ENCODE measurements at places on chromosomes 4 and X.

DNA sequence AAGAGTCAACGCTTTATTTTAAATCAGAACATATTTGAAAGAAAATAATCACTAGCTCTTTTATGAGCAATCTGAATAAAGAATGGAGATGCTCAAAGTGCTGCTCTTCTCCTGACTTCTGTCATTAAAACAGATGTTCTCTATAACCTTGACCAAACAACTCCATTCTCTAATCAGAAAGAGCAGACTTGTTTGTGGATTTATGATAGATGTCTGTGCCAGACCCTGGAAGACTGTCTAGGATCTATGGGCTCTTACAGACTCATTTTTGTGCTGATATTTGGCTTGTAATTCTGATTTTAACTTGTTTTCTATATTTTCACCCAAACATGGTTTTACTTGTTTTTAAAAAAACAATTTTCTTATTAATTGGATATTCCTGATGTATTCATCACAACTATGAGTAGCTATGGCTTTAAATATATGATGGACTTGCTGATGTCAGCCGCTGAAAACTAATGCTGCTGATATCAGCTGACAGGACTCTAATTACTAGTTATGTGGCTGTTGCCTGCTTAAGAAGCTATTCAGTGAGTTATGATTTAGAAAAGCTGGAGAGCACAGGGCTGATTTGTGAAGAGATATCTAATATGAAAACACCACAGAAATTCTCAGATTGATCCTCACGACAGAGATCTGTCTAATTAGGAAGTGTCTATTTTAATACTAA, 31.6 kb upstream of the MAML3 start:
- no peak for DNase-seq

DNA sequence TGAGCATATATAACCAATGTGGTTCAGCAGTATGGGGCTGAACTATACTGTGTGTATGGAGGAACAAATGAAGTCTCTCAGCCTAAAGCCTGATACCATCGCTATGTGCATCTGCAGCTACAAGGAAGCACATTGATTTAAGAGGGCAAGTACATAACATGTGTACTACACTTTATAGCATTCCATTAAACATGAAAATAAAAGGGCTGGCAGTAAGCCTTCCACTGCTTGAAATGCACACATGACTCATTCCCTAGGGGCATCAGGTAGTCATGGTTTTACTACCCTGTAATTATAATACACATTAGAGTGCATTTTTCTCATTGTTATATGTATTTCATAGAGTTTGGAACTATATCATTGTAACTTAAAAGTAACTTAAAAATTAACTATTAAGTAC, 51.2 kb downstream of the SMARCA1 start:
- no peak for DNase-seq

- no peak for DNase-seq
Observed at GRCh38 chr4:187075514-187075913, 351.9 kb upstream of the FAT1 start.

DNA sequence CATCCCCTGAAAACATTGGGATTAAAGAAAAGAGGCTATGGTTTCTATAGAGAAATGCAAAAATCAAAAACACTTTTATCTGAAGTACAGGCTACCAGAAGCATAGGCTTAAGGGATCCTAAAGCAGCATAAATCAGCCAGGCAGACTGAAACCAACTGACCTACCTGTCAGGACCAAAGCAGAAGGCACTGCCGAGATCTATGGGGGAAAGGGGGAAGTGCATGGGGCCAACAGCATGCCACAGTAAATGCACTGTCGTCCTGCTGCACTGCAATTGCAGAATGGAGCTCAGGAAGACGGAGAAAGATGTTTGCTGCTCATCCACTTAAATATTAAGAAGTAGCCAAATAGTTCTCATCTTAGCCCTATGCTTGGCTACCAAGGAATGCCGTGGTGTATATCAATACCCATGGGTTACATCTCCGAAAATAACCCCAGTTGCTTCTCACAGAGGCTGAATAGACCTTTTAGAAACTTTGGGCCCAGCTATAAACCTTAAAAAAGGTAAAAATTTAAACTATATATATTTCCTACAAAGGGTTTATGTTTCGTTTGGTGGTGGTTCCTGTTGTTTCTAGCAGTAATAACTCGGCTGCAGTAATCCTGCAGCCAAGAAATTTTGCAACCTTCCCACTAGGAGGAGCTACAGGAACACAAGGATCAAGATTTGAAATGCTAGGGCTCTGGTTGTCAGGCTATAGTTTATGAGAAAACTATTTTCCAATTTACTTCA, 312.2 kb upstream of the DIAPH2 start:
- DNase-seq, result no peak

DNA sequence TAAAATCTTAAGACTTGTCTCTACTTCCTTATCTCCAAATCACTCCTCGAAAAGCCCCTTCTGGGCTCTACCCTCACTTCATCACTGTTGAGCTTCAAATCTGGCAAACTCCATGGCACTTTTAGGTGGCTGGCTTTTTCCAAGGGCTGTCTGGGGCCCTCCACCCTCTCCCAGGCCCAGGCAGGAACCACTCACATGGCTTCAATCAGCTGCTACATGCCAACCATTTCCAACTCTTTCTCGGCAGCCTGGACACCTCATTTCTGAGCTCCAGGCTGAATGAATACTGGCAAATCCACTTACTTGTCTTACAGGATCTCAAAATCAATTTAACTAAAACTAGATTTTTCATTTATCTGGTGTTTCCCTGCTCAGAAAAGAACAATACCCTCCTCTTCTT, 22.0 kb downstream of the USP46 start:
- DNase-seq, result no peak

- no peak for DNase-seq
Observed at GRCh38 chr4:89876548-89876947, 18.1 kb upstream of the MMRN1 start.

- no peak for DNase-seq
Observed at GRCh38 chr4:144411700-144412099, 234.3 kb upstream of the HHIP start.

- DNase-seq, result no peak
Observed at GRCh38 chr4:148795156-148795864, 353.1 kb upstream of the NR3C2 start.

DNA sequence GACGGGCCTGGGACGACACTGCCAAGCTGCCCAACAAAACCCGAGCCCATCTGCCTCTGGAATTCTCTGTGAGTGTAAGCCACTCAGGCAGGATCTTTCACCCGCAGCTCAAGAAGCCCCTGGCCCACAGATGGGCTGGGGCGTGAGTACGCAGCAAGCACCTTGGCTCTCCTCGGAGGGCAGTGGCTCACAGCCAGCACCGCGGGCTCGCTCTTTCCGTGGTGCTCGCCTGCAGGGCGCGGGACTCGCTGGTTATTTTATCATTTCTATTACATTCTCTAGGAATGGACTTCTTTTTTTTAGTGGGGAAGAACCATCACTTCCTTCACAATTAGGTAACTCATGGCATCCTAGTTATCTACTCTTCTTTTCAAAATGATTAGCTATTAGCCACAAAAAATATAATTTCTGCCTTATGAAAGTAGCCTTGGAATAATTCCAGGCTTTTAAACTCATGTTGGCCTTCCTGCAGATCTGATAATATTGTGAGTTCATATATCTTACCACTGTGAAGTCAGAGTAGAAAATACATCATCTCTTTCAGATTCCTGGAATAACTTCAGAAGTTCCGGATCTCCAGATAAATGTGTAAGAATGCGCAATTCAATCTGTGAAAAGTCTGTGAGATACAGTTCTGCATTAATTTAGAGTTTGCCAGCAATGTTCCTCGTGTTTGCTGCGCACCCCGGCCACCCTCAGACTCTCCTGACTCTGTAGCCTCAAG, 68.6 kb downstream of the NAT8L start:
- DNase-seq, result no peak

GRCh38 chr4:86261636-86262035, 98.2 kb downstream of the MAPK10 start:
- no peak for DNase-seq

- no peak for DNase-seq
Observed at GRCh38 chr4:39525822-39526690, 1.2 kb downstream of the UGDH start.

GRCh38 chr4:78410676-78411075, 140.9 kb upstream of the ANXA3 start:
- DNase-seq, result no peak

DNA sequence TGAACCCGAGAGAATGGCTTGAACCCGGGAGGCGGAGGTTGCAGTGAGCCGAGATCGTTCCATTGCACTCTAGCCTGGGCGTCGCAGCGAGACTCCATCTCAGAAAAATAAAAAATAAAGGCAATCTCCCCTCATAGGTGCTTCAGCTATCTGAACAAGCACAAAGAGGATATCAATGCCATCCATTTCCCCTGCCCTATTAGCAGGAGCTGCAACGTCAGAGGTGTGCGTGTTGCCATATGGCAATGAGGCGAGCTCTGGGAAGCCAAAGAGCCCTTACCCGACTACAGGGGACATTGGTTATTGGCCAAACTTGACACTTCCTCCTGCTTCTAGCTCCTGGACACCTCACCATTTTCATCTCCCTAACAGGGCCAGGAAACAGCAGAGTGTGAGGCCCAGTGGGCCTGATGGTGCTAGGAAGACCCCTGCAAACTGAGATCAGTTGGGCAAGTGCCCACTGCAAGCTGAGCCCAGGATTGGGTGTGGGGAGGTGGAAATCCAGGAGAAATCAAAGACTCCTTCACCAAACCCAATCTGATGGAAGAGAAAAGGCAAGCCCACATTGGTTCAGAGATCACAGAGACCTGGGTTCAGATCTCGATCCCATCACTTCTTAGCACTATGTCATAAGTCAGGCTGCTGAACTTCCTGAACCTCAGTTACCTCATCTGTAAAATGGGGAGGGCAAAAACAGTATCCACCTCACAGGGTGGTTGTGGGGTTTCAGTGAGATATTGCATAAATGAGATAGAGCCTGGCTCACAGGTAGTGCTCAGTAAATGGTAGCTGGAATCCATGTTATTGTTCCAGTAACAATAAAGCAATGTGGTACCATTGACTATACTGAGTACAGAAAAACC, 21.2 kb downstream of the SLC25A5 start:
- no peak for DNase-seq

GRCh38 chr4:15361529-15361928, 66.3 kb upstream of the C1QTNF7 start:
- DNase-seq, result no peak

DNA sequence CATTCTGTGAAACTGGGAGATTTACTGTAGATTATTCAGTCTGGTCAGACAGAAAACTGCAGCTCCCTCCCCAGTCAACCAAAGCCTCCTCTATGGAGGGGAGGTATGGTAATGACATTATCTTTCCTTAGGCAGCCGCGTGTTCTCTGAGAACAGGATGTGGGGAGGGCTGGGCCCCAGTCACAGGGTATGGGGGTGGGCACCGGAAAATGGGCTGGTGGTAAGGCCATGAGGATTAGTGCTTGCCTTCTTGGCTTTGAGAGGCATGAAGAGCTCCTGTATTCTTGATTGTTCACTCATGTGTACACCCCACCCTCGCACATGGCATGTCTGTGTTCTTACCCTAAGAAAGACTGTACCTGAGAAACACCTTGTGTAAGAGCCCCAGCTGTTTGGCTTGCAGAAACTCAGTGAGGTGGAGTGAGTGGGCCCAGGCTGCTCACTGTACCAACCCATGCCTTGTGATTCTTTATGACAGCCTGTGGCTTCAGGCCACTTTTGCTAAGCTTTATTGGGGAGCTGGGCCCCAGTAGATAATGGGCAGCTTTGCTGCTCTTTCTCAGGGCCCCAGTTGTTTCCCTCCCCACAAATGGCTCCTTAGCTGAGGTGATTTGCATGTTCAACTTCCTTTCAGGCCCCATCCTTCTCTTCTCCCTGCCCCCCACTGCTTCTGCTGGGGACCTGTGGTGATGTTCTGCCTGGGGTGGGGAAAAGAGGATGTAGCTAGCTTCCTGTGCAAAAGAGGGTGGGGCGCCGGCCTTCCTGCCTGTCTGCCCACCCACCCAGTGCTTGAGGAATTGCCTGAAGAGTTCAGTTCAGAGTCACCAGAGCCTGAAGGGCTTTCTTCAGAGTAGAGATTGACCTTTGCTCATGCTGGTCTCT, 30.7 kb downstream of the MSN start:
- DNase-seq, result peak; percentile 53

- no peak for DNase-seq
Observed at GRCh38 chr4:25889589-25890503, 24.2 kb upstream of the SMIM20 start.

DNA sequence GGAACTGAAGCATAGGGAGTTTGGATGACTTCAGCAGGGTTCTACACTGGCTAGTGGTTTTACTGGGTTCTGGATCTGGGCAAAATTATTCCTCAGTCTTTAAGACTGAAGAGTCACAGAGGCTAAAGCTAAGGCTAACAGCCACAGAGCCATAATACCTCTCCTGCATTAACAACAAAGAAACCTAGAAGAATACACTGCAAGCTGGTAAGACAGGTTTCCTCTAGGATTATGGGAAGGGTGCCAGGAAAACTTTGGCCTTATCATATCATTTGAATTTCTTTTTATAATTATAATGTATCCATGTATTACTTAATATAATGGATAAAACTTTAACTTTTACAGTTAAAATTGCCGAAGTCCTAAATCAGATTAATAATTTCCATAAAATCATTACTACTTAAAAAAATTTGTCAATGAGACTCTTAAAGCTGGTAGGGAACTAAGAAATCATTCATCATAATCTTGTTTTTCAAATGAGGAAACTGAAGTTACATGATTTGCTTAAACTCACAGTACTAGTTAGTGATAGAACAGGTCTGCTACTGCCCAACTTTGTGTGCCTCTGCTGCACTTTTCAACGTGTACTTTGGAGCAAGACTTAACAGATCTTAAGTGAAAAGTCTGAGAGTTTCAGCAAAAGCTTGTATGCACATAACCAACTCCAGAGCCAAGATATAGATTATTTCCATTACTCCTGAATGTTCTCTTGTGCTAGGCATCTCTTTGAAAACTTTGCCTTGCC, 24.2 kb upstream of the PGRMC2 start:
- DNase-seq, result no peak

Measured in stimulated activated CD4-positive, alpha-beta T cell treated with anti-CD3 and anti-CD28 coated beads, Interleukin-4, amount 100 ng/mL, for 1 hour (primary cell).